NCI-H524 treated with DMSO at 0.1 percent for 48 hours (cell line): ENCODE measurements at places on chromosomes 2 and 18.
A peak's percentile ranks its signal among the peaks of the same experiment; 100 is the strongest.

GRCh38 chr2:30434708-30435107 is 12.3 kb upstream of the LCLAT1 start:
- DNase-seq = no peak

- DNase-seq = peak; percentile 87
Observed at GRCh38 chr2:196481324-196481697, 158.2 kb upstream of the CCDC150 start.

- DNase-seq = no peak
Observed at GRCh38 chr2:1585635-1586034, 158.7 kb downstream of the PXDN start.

DNA sequence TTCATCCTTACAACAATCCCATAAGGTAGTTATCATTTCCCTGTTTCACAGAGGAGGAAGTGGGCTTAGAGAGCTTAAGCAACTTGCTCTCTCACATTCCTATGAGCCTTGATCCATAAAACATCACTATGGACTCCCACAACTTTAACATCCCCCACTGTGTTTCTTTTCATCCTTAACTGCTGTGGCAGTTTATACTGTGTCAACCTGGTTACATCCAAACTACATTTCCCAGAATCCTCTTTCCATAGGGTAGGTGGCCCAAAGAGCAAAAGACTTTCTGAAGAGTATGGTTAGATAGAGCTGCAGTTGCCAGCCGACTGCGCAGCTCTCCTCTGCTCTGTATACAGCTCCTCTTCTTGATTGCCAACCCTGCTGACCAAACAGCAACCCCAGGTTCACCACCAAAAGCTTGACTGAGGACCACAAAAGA is 22.5 kb downstream of the MAP3K2 start:
- DNase-seq = no peak

- DNase-seq = no peak
Observed at GRCh38 chr18:79680100-79680879, 687 bp downstream of the CTDP1 start.

DNA sequence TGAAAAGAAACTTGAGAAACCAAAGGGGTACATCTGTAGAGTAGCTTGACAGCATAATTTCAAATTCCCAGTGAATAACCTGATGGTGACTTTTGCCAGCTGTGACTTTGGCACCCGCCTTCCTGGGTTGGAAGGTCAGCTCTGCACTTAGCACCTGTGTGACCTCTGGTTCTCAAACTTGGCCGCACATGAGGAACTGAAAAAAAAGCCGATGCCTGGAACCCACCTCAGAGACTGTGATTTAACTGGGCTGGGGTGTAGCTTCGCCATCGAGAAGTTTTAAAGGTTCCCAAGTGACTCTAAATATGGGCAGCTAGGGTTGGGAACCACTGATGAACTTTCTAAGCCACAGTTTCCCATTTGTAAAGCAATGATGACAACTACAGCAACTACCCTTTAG is 6.5 kb downstream of the EFEMP1 start:
- no peak for DNase-seq
